ENCODE measurements at places on chromosomes 16 and 17.
A peak's percentile ranks its signal among the peaks of the same experiment; 100 is the strongest.

DNA sequence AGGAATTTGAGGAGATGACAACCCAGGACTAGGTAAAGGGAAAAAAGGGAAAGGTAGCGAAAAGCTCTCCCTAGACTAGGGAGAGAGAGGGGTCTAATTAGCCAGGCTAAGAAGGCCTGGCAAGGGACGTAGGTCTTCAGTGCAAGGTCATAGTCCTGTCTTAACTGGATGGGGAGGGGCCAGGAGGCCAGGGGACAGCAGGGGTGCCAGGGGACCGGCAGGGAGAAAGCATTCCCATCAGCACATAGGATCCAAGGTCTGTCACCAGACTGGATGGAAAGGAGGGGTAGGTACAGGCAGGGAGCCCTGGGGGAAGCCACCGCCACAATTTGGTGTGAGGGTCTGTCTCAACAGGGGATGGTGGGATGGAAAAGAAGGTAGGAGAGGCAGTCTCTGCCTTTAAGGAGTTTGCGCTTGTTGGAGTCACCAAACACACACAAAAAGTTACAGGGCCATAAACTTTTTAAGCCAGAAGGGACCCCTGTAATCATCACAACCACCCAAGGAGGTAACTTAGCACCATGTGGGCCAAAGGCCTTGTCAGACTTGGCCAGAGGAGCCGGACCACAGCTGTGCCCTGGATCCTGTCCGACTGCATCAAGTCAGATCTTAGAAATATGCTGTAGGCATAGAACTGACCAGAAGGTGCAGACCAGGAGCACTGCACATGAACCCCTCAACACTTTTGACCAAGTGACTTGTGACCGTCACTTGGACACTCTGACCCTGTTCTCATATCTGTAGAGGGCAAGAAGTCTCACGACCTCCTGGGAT, 10.0 kb downstream of the AXIN2 start:
- DNase-seq = no peak

DNA sequence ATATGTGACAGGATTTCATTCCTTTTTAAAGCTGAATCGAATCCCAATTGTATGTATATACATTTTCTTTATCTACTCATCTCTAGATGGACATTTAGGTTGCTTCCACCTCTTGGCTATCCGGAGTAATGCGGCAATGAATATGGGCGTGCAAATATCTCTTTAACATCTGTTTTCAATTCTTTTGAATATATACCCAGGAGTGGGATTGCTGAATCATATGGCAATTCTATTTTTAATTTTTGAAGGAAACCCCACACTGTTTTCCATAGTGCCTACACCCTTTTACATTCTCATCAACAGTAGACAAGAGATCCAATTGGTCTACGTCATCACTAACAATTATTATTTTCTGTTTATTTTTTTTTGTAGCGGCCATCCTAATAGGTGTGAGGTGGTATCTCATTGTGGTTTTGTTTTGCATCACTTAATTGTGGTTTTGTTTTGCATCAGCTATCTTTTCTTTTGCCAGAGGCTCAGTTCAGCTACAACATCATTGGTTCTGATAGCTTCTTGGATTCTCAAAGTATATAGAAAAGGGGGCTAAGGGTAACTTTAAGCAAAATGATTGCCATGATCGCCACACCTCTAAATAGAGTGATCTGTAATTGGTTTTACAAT, 25.6 kb upstream of the MAP2K6 start:
- no peak for DNase-seq

DNA sequence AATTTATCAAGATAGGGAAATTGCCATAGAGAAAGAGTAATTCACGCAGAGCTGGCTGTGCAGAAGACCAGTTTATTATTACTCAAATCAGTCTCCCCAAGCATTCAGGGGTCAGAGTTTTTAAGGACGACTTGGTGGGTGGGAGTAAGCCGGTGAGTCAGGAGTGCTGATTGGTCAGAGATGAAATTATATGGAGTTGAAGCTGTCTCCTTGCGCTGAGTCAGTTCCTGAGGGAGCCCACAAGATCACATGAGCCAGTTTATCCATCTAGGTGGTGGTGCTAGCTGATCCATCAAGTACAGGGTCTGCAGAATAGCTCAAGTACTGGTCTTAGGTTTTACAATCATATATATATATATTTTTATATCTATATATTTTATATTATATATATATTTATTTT, 6.0 kb upstream of the AQP8 start:
- DNase-seq = no peak

DNA sequence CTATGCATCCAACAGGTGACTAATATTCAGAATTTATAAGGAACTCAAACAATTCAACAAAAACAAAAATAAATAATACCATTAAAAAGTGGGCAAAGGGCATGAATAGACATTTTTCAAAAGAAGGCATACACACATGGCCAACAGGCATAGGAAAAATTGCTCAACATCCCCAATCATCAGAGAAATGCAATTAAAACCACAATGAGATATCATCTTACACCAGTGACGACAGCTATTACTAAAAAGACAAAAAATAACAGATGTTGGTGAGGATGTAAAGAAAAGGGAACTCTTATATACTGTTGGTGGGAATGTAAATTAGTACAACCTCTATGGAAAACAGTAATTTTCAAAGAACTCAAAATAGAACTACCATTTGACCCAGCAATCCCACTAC, 250.4 kb upstream of the N4BP1 start:
- DNase-seq = no peak

DNA sequence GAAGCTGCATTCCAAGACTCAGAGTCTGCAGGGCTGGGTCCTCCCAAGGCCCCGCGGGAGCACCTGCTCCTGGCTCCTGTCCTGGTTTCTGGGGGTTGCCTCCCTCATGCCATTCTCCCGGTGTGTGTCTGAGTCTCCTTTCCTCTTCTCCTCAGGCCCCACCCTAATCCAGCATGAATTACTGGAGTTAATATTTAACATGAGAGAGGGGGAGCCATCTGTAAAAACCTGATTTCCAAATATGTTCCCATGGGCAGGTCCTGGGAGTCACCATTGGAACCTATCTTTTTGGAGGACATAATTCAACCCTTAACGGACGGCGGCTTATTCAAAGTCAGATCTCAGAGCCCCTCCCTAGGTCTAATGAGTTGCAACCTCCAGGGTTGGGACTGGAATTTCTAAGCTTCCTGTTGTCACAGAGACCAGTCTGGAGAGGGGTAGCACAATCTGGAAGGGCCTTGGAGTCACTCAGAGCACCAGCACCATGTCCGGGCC, 5.4 kb downstream of the C17orf99 start:
- DNase-seq = no peak

GRCh38 chr16:28876973-28877654, 1.2 kb upstream of the ATP2A1 start:
- DNase-seq = no peak

DNA sequence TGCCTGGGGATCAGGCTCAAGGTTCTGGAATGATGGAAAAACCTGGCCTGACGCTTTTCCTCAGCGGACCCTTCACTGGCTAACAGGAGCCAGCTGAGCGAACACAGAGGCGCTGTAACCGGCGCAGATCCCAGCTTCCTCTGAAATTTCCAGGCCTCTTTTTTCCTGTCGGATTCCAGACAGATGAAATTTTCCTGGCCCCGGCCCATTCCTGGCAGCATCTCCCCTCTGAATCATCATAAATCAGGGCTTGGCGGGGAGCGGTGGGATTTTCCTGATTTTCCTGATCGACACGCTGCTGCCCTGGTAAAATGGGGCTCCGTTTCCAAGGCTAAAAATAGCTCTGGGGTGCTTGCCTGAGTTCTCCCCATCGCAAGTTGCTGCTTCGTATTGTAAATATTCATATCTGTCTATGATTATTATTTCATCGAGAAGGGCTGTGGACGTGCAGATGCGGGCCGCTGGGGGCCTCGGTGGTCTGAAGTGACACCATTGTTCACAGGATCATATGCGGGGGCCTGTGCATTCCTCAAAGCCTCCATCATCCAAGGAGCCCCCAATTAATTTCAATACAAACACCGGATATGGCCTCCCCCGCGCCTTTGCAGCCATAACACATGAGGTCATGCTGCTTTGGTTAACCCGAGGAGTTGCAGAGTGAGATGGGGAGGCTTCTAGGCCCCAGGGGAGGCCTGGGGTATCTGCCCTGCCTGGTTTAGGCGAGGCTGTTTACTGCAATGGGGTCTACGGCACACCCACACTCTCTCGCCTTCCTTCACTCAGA, 45.8 kb upstream of the ETV4 start:
- DNase-seq = no peak

DNA sequence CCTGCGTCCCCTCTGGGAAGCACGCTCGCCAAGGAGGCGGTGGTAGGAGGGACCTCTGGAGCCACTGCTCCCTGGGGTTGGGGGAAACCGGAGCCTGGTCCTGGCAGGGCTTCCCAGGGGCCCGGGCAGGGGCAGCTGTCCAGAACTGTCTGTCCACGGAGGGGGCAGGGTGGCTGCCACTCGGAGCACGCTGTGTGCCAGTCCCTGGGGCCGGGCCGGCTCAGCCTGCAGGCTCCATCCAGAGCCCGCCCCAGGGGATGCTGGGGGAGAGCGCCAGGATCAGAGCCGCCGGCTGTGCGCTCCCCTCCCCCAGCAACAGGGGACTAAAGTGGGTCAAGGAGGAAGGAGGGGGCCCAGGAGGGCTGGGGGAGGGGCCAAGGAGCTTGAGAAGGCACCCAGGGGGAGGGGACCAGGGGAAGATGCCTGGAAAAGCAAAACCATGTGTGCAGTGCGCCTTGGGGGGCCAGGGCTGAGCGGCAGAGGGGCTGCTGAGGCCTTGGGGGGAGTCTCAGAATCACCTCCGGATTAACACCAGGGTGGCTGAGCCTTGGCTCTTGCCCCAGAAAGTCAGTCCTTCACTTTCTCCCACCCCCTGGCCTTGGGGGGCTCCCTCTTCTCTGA, 21.3 kb downstream of the ZNF423 start:
- DNase-seq = no peak

DNA sequence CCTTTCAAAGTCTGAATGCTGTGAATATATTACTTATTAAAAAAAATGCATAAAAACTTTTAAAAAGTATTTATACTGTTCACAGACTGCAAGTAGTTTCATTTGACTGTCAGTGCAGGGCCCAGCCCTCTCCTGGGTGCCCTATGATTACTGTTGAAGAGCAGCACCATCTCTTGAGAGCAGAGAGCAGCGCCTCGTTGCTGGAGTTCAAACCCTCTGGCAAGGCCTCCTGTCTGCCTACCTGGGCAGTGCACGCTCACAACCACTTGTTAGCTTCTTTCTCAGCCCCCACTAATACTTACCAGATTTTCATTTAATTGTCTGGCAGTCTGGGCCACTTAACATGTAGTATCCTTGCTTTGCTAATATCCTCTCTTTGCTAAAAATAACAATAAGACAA, 233.4 kb downstream of the PHKB start:
- DNase-seq = no peak

- no peak for DNase-seq
These were observed 16.0 kb upstream of the CMTM4 start for GRCh38 chr16:66712512-66712911.

- DNase-seq = peak; percentile 61
These were observed 30.3 kb downstream of the CPSF4L start for GRCh38 chr17:73231395-73231794.

DNA sequence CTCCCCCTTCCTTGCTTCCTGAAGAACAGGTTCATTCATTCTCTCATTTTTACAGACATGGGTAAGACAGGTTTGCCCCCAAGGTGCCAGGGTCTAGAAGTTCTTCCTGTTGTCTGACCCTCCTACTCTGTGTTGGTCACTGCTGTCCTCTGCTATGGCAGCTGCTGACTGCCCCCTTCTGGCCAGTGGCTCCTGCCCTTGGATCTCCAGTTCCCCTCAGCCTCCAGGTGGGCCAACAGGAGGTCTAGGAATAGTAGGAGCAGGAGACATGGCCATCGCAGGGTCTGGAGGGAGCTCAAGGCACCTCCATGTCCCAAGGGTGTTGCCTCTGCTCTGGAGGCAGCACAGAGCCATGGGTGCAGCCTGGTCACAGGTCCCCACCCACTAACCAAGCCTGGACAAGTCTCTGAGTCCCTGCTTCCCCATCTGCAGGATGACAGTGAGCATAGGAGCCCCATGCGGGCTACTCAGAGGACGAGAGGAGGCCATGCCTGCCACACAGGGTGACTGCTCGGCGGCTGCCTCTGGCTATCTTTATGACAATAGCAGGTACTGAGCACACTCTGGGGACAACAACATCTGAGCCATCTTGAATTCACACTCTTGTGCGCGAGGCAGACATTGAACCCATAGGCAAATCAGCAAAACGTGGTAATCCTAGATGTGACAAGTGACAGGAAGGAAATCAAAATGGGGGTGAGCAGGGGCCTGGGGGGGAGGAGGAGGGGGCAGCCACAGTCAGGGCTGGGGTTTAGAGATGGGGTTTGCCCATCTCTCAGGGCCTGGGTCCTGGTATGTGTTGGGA, 27.0 kb upstream of the NXPH3 start:
- DNase-seq = no peak

DNA sequence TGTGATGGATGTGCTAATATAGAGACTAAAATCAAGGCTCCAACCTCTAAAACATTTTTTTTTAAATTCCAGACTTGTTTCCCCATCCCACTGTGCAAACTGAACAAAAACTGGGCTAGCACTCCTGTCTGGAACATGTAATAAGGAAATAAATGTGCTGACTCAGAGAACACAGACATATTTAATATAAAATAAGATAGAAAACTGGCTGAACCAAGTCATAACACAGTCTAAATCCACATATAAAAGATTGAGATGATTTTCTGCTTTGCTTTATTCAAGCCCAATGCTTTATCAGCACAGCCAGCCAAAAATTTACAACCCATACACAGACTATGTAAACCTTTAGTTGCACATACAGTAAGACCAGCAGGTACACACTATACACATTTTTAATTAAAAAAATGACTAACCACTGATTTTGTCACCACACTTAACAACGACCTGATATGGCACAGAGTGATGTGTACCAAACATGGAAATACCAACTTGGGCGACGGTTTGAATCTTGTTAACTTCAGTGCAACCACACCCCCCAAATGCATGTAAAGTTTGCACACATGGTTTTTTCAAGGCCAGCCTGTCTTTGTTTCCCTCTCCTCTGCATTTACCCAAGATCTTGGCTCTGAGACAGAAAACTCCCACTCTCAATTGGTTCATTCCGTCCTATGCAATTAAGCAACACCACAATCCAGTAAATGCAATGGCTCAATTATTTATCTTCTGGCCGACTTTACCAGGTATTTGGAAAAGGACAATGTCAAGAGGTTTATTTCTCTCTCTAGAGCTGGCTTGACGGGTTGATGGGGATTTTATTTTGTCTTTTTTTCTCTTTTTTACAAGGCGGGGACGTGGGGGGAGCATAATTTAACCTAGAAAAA, 1.2 kb downstream of the STAT3 start:
- no peak for DNase-seq

DNA sequence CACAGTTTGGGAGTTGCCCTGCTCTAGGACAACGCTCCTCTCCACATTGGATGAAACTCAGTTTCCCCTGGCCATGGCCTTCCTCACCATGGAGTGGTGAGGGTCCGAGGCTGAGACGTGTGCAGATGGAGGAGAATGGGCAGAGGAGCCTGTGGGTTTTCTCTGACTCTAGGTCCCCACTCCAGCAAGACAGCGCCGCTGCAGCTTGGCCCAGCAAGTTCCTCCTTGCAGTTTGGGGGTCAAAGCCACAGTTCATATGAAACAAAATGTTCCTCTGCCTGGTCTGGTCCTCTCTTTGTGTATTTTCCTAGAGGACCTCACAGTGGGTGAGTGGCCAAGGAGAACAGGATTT, 2.3 kb downstream of the C16orf54 start:
- no peak for DNase-seq

- no peak for DNase-seq
These were observed 32.2 kb downstream of the ARHGAP44 start for GRCh38 chr17:12821376-12821940.

GRCh38 chr16:63769211-63769610, 1352.7 kb downstream of the CDH11 start:
- no peak for DNase-seq

- no peak for DNase-seq
These were observed 20.1 kb downstream of the HMOX2 start for GRCh38 chr16:4496305-4496704.

- no peak for DNase-seq
These were observed 146.3 kb upstream of the IRX3 start for GRCh38 chr16:54432897-54433229.

All from activated CD8-positive, alpha-beta memory T cell treated with anti-CD3 and anti-CD28 coated beads for 24 hours (primary cell).